Suprapubic skin (tissue), 4 donors: ENCODE measurements at places on chromosomes 13 and 19. TPM values are rescaled to one million over a fixed set of nuclear protein-coding genes. Genes with fewer than 3 reads are reported as not detected.

GRCh38 chr13:49308097-49308875, 60.6 kb downstream of the CDADC1 start:
- peak; percentile 90 for DNase-seq

GRCh38 chr13:41641429-41641828, 184.1 kb downstream of the RGCC start:
- no peak for DNase-seq

- DNase-seq = peak; percentile 87
Measured at GRCh38 chr19:44141191-44142058, at the start of gene ZNF234. TSS of gene ZNF234 (plus strand) at chr19:44141554. CDS start at chr19:44144633, 3,079 bp downstream.

The ZNF561 gene
- total RNA-seq = 49.4 TPM

The DNAJC15 gene
- 10.9 TPM for total RNA-seq

The SIGLECL1 gene
- total RNA-seq = not detected

The LGALS14 gene
- total RNA-seq = not detected

The MEGF8 gene
- 18.0 TPM for total RNA-seq

The CACNG6 gene
- total RNA-seq = not detected

The ZNF497 gene
- total RNA-seq = 2.4 TPM
